ENCODE measurements at places on chromosomes 11 and 22.
A peak's percentile ranks its signal among the peaks of the same experiment; 100 is the strongest.

GRCh38 chr11:67505605-67506396 lies 638 bp upstream of the PITPNM1 start:
- DNase-seq = peak; percentile 97

DNA sequence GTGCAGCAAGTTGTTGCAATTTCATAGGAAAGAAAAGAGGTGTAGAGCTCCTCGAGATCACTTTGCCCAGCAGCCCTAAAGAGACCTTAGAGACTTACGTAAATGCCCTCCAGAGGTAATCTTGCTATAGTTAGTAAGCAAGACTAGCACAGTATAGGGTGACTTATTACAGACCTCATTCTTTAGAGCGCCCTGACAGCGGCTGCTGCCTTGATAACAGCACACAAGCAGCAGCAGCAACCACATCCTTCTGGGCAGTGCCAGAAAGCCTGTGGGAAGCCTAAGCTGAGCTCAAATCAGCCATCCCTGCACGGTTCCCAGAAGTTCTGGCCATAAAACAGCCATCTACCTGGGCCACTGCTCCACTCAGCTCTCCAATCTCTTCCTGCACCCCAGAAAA lies 22.6 kb upstream of the OR56B1 start:
- DNase-seq = no peak

DNA sequence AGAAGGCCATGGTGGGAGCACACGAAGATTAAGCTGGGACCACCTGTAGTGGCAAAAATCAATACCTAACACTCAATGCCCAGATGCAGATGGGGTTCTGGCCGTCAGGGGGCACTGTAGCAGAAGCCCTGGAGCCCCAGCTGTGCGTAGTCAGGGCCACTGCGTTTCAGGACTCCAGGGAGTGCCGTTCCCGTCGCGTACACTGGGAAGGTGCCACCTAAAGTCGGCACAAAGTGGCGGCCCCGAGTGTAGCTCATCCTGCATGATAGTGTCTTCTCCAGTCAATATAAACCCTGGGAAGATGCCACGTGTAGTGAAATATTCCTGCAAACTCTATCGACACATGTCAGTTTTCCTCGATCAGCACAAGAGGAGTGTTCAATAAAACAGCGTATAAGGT lies 123.8 kb upstream of the NTM start:
- no peak for DNase-seq

GRCh38 chr22:39482768-39483167 lies 19.3 kb upstream of the MIEF1 start:
- no peak for DNase-seq

- peak; percentile 37 for DNase-seq
Measured at GRCh38 chr11:2098691-2099515, 40.3 kb downstream of the IGF2 start.

GRCh38 chr22:30989474-30989873 lies 20.4 kb downstream of the TUG1 start:
- no peak for DNase-seq

GRCh38 chr11:2908130-2908529 lies 21.1 kb downstream of the PHLDA2 start:
- no peak for DNase-seq

DNA sequence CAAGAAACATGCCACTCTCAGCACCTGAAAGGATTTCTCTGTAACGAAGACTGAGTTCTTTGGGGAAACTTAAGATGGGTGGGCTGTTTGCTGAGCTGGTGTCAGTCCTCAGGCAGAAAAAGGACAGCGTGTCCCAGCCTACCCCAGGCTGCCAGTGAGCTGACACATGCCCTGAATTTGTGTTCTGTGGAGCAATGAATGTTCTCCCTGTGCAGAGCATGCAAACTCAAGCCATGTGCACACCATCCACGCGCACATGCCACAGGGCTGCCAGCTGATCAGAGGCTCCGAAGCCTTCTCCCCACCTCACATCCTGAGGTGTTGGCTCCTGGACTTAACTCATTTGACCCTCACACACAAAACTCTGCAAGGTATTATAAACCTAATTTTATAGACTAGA lies 104.9 kb downstream of the KCNC1 start:
- no peak for DNase-seq

- no peak for DNase-seq
Measured at GRCh38 chr11:13205486-13205885, 72.1 kb upstream of the BMAL1 start.

DNA sequence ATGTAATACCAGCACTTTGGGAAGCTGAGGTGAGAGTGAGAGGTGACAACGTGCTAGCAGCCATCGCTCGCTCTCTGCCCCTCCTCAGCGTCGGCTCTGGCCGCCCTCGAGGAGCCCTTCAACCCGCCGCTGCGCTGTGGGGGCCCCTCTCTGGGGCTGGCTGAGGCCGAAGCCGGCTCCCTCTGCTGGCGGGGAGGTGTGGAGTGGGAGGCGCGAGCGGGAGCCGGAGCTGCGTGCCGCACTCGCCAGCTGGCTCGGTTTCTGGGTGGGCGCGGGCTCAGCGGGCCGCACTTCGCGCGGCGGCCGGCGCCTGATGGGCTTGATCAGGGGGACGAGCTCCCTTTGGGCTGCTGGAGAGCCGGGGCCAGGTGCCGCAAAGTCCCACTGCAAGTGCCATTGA lies 98.9 kb upstream of the UBASH3B start:
- DNase-seq = no peak

DNA sequence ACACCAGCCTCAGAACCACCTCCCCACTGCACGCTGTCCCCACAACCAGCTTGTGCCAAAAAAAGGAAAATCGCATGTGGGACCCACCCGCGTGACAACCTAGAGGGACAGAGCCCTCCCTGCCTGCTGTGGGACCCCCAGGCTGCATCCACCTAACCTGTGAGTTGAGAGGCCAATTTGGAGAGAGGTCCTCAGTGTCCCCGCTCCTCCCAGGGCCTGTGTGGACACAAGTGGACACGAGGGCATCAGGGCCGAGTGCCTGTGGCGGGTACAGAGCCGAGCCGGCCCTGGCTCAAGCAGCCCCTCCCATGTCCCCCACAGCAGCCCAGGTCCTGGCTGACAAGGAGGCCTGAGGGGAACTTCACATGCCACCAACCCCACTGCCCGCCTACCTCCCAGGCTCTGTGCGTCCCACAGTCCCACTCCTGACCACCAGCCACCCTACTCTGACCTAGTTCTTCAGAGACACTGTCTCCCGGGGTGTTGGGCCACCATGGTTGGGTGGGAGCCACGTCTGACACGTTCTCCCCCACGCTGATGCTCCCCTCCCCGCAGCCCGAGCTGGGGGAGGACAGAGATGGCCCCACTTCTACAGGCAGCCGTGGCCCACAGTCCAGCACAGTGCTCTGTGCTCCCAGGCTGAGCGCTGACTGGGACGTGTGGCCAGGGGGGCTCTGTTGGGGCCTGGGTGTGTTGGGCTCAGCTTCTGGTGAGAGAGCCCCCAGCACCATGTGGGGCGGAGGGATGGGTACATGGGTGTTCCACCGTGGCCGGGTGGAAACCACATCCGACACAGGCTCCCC lies 19.2 kb downstream of the SELENOO start:
- no peak for DNase-seq

DNA sequence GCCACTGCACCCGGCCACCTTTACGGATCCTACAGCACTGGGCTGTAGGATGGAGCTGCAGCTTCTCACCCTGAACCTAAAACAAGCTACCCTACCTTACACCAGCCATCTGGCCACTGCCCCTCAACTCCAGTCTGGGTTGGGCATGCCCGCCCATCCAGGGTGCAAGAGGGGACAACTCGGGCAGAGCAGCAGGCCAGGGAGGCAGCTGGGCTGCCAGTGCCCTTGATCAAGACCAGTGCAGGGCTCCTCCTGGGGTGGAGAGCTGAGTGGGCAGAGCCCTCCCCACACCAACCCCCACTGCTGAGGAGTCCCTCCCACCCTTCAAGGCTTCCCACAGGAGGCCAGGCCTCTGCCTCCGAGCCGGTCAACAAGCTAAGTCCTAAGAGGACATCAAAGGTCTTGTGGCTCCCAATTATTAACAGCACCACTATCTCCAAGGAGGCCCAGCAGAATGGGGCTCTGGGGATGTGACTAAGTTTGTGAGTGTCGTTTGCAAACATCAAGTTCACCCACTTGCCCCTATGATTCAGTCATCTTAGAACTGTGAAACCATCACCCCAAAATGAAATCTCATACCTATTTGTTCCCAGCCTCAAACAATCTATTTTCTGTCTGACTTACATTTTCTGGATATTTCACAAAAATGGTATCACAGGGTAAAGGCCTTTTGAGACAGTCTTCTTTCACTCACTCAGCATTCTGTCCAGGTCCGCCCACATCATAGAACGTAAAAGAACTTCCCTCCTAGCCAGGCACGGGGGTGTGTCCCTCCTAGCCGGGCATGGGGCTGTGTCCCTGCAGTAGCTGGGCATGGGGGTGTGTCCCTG lies 11.0 kb downstream of the GATD1 start:
- DNase-seq = no peak

GRCh38 chr22:17744430-17744829 lies 29.8 kb downstream of the BID start:
- no peak for DNase-seq

Measured in mammary epithelial cell (primary cell).